ENCODE measurements at places on chromosomes 4 and X.

GRCh38 chr4:13430834-13431568 is 53.1 kb downstream of the RAB28 start:
- DNase-seq = no peak

GRCh38 chr4:180581061-180581460 is 1662.1 kb upstream of the TENM3 start:
- no peak for DNase-seq

GRCh38 chr4:148054275-148054674 is 322.4 kb downstream of the ARHGAP10 start:
- no peak for DNase-seq

DNA sequence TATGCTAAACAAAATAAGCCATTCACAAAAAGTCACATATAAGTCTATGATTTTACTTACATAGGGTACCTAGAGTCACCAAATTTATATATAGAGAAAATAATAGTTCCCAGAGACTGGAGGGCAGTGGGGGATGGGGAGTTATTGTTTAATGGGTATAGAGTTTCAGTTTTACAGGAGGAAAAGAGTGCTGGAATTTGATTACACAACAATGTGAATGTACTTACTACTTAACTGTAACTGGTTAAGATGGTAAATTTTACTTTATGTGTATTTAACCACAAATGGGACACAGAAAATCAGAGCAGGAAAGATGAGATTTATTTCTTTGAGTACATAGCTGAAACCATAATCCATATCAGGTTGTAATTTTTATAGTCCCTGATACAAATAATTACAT is 144.4 kb downstream of the TMA16 start:
- no peak for DNase-seq

DNA sequence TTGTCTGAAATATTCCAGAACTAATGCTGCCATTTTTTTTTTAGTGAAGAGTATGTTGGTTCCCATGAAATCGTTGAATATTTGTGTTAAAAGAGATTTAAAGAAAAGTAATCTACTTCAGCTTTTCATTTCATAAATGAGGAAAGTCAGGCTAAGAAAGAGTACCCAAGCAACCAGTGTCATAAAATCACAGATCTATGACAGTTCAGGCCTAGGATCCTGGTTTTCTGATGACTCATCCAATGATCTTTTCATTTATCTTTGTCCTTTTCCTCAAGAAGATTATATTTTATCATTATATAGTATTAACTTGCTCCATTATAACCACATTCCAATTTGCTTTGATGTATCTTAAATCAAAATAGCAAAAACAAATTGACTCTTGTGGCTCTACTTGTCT is 139.4 kb upstream of the HCCS start:
- no peak for DNase-seq

DNA sequence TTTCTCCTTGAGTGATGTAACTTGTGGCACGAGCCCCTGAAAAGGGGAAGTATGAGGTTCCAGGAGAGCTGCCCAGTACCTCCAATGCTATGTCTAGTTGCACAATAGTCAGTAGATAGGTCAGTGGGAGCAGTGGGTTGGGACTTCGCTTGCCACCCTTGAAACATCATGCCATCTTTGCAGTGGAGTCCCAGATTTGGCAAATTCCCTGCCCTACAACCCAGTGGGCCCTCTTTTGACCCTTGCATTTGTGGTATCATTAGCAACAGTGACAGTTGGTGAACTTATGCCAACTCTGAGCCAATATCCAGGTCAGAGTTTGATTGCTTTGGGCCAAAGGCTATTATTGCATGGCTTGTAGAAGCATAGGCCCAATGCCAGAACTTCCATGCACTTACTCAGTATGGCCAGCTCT is 12.3 kb downstream of the FHL1 start:
- no peak for DNase-seq

GRCh38 chrX:53362449-53362848 is 60.0 kb downstream of the SMC1A start:
- no peak for DNase-seq

GRCh38 chrX:41148553-41148952 is 63.3 kb downstream of the USP9X start:
- DNase-seq = peak; percentile 18

DNA sequence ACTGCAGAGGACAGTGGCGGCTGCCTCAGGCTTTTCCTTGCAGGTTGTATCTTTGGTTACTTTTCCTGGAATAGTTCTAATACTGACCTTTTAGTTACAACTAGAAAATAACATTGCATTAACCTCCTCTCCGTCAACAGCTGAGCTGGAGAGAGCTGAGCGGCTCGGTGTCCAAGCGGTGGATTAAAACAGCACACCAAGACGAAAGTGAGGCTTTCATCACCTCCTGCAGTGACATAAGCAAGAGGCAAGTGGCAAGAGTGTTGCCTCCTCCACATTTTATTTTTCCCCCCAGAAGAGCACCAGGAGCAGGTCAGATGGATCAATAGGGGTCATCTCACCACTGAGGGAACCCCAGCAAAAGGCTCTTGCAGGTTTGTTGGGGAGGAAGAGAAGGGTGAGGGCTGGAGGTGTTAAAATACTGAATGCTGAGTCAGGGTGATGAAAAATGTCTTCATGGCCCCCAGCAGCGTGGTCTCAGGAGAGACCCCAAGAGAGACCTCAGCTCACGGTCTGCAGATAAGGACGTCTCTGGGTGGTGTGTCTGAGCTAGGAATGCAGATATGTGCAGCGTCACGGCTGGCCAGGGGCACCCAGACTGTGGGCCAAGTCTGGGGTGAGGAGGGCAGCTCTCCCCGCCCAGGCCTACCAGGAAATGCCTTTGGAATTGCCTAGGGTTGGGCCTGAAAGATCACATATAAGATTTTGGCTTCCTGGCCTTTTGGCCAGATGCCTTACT is 50.3 kb downstream of the CASP3 start:
- no peak for DNase-seq

All from AG08395 (cell line).